Stimulated activated CD8-positive, alpha-beta memory T cell treated with anti-CD3 and anti-CD28 coated beads, Interleukin-15, amount 100 ng/mL, for 1 hour (primary cell): ENCODE measurements at places on chromosomes 2 and 18.
A peak's percentile ranks its signal among the peaks of the same experiment; 100 is the strongest.

GRCh38 chr2:44230378-44230777, 44.9 kb upstream of the SLC3A1 start:
- DNase-seq = no peak

GRCh38 chr2:40556293-40556692, 104.4 kb upstream of the SLC8A1 start:
- DNase-seq = no peak

- no peak for DNase-seq
Measured at GRCh38 chr2:111618978-111619902, 264.8 kb downstream of the ANAPC1 start.

DNA sequence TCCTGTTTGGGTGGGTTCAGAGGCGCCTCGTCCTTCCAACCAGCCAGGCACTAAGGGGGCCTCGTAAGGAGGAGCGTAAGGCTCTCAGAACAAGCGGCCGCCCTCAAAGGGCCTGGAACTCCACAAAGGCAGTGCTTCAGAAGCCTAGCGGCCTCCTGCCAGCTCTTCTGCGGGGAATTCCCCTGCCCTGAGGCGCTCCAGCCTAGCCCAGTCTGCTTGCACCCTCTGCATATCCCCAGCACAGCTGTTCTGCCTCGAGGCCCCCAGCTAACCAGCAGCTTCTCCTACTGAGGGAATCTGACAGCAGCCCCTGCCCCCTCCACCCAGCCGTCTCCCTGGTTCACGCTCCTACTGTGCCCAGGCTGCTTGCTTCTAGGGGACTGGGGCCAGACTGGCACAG, 265.9 kb downstream of the TFCP2L1 start:
- no peak for DNase-seq

GRCh38 chr2:75238670-75239330, 39.5 kb upstream of the TACR1 start:
- DNase-seq = no peak

- no peak for DNase-seq
Measured at GRCh38 chr2:16374671-16375070, 291.0 kb downstream of the CYRIA start.

DNA sequence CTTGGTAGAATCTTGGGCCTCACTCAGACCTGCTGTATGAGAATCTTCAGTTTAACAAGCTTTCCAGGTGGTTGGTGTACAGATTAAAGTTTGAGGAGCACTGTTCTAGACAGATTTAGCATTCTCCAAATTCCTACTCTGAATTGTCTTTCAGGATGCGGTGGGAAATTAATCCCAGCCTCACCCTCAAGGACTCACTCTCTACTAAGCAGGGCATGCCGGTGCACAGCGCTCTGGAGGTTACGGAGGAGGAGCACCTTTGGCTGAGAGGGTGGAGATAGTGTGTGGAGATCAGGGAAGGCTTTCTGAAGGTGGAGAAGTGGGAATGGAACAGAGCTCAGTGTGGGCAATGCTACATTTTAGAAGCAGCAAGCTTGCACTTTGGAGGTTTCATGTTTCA, 359.2 kb downstream of the LRATD1 start:
- DNase-seq = no peak

GRCh38 chr2:200086911-200087310, 131.5 kb downstream of the MAIP1 start:
- no peak for DNase-seq

DNA sequence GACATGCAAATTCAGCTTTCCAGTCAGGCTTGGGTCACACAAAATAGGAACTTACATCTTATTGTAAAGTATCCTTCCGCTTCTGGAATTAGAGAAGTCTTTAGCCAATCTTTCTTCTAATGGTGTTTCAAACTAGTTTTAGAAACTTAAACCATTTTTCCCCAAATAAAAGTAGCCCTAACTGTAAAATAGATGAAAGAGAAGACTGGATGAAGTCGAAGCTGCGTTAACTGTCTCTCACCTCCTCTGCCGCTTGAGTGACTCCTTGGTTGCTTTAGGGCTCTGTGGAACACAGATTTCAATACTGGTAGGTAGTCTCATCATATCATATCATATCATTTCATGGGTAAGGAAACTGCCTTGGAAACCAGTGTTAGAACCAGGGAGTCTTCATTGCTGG, 498.4 kb downstream of the XIRP2 start:
- DNase-seq = no peak

- no peak for DNase-seq
Measured at GRCh38 chr18:33839452-33840211, 261.6 kb downstream of the ASXL3 start.

DNA sequence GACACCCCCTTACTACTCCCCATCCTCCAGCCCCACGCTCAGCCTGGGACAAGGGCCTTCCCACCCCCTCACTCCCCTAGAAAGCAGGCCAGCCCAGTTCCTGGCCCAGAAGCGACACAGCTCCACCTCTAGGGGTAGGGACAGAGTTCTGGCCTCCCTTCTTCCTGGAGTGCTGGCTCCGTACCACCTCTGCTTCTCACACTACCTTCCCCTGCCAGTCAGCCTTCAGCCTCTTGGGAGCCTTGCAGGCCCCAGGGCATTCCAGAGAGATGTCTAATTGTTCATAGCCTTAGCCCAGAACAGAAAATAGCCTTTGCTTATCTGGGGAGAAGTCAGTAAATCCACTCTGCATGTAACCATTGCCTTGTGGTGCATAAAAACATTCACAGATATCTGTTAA, 13.1 kb upstream of the CATIP start:
- no peak for DNase-seq

DNA sequence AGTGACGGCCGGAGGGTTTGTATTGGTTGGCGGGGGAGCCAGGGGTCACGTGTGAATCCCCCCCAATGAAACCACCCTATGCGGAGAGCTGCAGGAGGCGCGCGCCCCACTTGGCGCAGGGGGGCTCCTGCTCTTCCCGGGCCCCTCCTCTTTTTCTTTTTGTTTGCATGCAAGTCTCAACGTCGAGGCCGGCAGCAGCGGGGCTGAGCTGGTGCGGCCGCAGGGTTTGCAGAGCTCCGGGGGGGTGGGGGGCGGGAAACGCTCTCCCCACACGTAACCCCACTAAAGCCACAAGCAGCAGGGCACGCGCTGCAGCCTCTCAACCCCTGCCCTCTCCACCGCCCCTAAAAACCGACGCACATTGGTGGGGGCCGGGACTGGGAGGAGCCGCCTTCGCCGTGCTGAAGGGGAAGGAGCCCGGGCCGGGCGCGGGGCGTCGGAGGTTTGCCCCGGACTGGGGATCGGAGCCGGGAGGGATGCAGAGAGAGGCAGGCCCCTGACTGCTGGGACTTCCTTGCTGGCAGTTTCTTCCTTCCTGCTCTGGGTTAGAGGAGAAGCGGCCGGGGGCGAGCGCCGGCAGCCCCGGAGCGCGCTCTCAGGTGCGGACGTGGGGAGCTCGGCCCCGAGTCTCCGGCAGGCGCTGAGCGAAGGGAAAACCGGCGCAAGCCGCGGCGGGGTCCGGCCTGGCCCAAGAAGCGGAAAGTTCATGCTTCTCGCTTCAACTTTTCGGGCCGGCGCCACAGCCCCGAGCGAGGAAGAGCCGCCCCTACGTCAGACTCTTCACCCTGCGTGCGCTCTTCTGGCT, 864 bp downstream of the LBH start:
- peak; percentile 40 for DNase-seq

DNA sequence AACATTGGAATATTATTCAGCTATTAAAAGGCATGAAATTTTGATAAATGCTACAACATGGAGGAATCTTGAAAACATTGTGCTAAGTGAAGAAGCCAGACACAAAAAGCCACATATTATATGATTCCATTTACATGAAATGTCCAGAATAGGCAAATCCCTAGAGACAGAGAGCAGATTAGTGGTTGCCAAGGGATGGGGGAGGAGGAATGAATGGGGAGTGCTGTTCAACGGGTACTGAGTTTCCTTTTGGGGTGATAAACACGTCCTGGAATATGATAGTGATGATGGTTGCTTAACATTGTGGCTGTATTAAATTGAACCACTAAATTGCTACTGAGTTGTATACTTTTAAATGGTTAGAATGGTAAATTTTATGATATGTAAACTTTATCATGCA, 8.9 kb upstream of the TWSG1 start:
- no peak for DNase-seq

GRCh38 chr2:229141424-229142025, 129.6 kb downstream of the PID1 start:
- no peak for DNase-seq

DNA sequence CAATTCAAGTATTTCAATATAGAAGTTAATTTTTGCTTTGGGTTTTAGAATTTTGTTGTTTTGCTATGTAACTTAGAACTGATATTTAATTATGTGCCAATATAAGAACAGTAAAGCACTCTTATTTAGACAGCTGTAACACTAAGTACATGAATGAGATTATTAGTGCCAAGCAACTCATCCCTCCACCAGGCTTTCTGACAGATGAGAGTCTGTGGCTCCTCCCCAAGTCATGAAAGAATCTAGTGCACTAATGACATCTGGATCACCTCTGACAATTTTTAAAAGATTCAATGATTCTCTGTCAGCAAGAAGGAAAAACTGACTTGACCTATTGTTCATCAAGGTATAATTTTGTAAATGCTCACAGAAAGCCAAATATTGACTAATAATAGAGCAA, 67.8 kb downstream of the TMEFF2 start:
- DNase-seq = no peak

GRCh38 chr2:45242161-45242741, 233.0 kb upstream of the SIX2 start:
- DNase-seq = no peak

GRCh38 chr2:128632501-128632800, 313.8 kb upstream of the HS6ST1 start:
- DNase-seq = no peak

DNA sequence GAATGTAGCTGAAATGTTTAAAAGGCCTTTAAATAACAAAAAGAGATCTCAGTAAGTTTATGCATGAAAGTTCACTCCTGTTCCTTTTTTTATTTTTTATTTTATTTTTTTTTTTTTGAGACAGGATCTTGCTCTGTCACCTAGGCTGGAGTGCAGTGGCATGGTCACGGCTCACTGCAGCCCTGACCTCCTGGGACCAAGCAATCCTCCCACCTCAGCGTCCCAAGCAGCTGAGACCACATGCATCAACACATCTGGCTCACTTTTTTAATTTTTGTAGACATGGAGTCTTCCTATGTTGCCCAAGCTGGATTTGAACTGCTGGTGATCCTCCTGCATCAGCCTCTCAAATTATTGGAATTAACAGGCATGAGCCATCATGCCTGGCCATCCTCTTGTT, 84.3 kb downstream of the KANSL1L start:
- DNase-seq = no peak

- no peak for DNase-seq
Measured at GRCh38 chr18:78664048-78664447, 315.6 kb upstream of the SALL3 start.

DNA sequence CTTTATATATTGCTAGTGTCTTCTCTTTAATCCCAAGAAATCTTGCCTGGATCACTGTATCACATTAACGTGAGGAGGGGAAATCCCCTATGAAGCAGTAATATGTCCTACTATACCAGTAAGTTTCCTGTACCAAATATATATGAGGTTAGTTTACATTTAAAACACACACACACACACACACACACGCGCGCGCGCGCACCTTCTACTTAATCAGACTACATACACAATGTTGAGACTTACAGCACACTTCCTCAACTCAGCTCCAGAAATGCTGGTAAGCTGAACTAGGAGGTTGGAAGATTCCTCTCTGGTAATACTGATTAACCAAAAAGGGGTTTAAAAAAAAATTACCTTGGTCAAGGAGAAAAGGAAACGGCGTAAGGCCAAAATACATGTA, 49.3 kb downstream of the USP34 start:
- DNase-seq = no peak

- no peak for DNase-seq
Measured at GRCh38 chr2:163617517-163617916, 118.3 kb downstream of the FIGN start.

- no peak for DNase-seq
Measured at GRCh38 chr18:36307513-36307912, 10.0 kb downstream of the FHOD3 start.

- peak; percentile 52 for DNase-seq
Measured at GRCh38 chr2:106095478-106096298, 98.4 kb downstream of the UXS1 start.

- DNase-seq = no peak
Measured at GRCh38 chr2:33363325-33364298, 112.8 kb upstream of the RASGRP3 start.

- DNase-seq = no peak
Measured at GRCh38 chr18:49023271-49023937, 72.6 kb upstream of the SMAD7 start.

GRCh38 chr2:105515581-105516415, 116.9 kb upstream of the FHL2 start:
- DNase-seq = no peak

DNA sequence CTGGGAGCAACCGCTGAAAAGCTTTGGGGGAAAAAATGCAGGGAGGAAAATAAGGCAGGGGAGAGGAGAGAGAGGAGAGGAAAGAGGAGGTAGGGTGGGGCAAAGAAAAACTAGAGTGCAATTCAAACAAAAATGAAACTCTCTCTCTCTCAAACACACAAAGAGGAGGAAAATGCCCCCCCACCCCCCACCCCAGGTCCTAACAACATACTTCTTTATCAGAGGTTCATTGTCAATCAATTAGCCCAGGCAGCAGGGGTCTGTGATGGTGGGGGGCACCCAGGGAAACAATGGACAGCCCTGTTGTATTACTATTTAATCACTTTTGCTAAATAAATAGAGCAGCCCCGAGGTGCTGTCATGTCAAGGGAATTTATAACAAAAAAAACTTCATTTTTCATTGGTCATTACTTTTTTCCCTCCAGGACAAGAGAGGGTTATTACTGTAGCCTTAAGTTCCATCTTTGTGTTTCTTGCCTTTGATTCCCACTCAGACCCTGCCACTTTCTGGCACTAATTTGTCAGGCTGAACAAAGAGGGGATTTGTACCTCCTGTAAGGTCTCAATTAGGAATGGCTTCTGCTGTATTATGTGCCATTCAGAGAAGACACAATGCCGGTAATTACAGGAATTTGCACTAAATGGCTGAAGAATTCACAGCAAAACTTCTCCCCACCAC, 55.0 kb downstream of the PLEKHM3 start:
- DNase-seq = no peak

DNA sequence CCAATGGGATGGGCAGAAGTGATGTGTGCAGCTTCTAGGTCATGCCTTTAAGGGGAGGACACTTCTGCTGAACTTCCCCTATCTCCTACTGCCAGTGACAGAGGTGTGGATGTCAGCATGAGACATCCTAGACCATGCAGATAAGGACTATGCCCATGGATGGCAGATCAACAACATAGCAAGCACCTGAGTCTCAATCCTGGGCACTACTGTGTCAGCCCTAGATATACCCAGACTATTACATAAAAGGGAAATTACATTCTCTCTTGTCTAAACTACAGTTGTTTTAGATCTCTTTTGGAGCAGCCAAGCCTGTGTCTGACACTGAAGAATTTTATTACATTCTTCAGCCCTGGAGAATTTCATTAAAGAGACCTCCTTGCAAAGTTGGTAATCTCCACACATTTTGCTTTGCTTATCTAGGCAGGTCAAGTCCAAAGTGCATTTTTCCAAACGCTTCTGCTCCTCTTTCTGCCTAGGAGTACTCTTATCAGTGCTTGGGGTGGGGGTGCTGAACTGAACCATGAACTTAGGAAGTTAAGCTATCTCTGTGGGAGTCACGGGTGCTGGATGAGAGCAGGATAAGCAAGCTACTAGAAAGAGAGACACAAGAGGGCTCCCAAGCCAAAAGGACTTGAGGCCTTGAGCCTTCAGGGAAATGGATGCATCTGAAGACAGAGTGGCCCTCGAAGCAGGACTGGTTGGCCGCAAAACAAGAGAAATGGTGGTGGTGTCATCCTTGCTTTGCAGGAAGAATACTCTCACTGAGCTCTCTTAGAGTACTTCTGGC, 95.2 kb upstream of the SPRED2 start:
- DNase-seq = no peak

- DNase-seq = no peak
Measured at GRCh38 chr2:63425606-63426005, 162.7 kb downstream of the WDPCP start.
